ENCODE measurements at places on chromosomes 1 and 21. TPM values are rescaled to one million over a fixed set of nuclear protein-coding genes. Genes with fewer than 3 reads are reported as not detected.

GRCh38 chr1:183553331-183553730 lies 36.9 kb downstream of the NCF2 start:
- no peak for DNase-seq

GRCh38 chr1:168320800-168321450 lies 40.2 kb downstream of the TBX19 start:
- no peak for DNase-seq

GRCh38 chr1:54798769-54799641 lies 2.1 kb downstream of the TTC22 start:
- DNase-seq = no peak

GRCh38 chr1:248873993-248874533 lies 15.2 kb upstream of the ZNF692 start:
- DNase-seq = peak; percentile 91

DNA sequence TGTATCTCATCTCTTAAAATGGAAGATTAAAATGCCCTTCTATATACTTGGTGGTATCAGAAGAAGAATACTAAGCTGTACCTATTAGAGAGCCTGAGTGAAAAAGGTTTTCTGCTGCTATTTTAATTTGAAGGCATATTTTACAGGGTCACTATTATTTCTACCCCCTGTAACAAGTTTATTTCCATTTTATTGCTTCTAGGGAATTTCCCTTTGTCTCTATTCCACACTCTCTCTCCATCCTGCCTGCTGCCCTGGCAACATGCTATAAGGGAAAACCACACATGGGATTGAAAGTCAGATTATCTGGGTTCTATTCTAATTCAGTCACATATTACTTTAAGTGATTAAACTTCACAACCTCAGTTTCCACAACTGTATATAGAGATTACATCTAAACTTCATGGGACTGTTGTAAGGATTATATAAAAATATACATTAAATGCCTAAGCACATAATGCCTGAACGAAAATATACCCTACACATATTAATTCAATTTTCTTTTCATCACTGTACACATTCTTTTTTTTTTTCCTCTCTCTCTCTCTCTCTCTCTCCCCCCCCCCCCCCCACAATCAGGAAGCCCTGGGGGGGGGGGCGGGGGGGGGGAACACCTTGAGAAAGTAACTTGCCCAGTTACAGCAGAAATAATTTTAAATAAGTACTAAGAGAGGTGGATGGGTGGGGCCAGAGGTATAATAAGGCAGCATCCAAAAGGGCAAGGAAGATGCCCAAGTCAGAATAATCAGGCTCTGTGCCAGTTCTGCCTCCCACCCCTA lies 51.5 kb downstream of the LUZP1 start:
- no peak for DNase-seq

- DNase-seq = no peak
Observed at GRCh38 chr1:203663294-203663693, 36.7 kb downstream of the ATP2B4 start.

GRCh38 chr1:7811476-7811875 lies 27.4 kb downstream of the PER3 start:
- no peak for DNase-seq

DNA sequence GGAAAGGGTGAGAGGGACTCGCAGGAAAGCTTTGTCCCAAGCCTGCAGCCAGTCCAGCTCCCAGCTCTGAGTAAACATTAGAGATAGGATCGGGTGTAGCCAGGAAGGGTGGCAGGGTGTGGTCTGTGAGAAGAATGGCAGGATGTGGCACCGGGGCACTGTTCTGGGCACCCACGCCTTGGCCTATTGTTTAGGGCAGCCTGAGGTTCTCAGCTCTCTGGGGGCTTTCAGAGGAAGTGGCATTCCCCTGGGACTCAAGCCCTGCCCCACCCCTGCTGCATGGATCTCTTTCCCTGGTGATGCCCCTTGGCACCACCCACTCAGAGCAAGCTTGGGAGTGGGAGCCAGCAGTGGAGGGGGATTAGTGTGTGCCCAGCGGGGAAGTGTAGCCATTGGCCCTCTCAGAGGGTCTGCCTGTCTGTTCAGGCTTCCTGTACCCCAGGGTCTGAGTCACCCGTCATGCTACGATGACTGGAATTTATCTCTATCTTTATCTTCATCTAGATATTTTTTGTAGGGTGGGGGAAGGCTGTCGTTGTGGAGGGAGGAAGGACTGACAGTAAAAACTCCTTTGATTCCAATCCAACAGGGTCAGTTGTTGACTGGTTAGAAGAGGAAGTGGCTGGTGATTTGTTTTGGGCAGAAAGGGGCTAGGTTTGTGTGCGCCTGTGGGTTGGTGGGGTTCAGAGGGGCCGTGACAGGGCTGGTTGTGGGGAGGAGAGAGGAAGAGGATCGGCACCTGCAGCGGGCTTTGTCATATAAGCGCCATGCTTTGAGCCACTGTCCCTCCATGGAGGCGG lies 31.6 kb downstream of the SOX13 start:
- no peak for DNase-seq

GRCh38 chr1:90400131-90400530 lies 317.0 kb downstream of the BARHL2 start:
- DNase-seq = no peak

GRCh38 chr1:156591432-156592157 lies at the start of gene NAXE:
TSS of gene NAXE (plus strand) at chr1:156591776. CDS start at chr1:156591805, 29 bp downstream.
- DNase-seq = no peak

- no peak for DNase-seq
Observed at GRCh38 chr1:178682886-178683285, 42.2 kb upstream of the RALGPS2 start.

The GBP1 gene
- not detected for total RNA-seq

The ANKRD35 gene
- total RNA-seq = 3.0 TPM

The NECTIN4 gene
- total RNA-seq = 0.29 TPM

The SYT14 gene
- total RNA-seq = 16.7 TPM
